ENCODE measurements at places on chromosomes 7 and 10.

- no peak for DNase-seq
Observed at GRCh38 chr7:379456-380138, 89.6 kb downstream of the FOXL3 start.

DNA sequence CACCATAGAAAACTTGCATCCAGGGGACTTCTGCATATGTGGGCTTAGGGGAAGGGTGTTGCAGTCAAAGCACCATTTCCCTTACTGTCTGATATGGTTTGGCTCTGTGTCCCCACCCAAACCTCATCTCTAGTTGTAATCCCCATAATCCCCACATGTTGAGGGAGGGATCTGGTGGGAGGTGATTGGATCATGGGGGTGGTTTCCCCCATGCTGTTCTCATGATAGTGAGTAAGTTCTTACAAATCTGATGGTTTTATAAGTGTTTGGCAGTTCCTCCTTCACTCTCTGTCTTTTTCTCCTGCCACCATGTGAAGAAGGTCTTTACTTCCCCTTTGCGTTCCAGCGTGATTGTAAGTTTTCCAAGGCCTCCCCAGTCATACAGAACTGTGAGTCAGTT, 177.4 kb downstream of the ADK start:
- DNase-seq, result no peak

DNA sequence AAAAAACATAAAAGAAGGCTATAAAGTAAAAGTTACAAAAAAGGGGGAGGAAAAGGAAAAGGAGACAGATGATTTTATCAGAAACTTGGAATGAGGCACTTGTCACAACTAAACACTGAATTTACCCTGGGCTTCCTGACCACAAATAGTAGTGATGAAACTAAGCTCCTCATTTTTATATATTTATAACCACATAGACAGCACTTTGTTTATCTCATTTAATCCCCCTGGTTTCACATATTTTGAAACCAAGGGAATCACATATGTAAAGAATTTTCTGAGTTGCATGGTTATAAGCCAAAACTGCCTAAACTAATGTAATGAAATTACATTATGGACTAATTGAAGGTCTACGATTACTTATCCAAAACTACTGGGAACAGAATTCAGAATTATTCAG, 39.6 kb upstream of the MET start:
- no peak for DNase-seq

- DNase-seq, result no peak
Observed at GRCh38 chr10:3902809-3903410, 117.9 kb upstream of the KLF6 start.

DNA sequence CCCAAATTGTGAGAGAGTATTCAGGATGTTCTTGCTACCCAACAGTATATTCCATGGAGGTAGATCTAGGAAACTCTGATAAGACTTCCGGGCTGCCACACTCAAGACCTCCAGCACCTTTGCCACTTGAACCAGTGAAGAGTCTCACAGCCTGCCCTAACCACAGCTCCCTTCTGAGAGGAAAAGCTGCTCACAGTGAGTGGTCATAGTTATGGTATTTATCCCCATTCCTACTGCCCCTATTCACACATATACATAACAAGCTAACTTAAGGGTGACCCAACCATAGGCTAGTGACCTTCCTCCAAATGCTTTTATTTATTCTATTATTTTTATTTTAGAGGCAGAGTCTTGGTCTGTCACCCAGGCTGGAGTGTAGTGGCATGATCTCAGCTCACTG, 156.3 kb downstream of the PTEN start:
- no peak for DNase-seq

GRCh38 chr10:787933-788651, 98.6 kb upstream of the DIP2C start:
- DNase-seq, result no peak

DNA sequence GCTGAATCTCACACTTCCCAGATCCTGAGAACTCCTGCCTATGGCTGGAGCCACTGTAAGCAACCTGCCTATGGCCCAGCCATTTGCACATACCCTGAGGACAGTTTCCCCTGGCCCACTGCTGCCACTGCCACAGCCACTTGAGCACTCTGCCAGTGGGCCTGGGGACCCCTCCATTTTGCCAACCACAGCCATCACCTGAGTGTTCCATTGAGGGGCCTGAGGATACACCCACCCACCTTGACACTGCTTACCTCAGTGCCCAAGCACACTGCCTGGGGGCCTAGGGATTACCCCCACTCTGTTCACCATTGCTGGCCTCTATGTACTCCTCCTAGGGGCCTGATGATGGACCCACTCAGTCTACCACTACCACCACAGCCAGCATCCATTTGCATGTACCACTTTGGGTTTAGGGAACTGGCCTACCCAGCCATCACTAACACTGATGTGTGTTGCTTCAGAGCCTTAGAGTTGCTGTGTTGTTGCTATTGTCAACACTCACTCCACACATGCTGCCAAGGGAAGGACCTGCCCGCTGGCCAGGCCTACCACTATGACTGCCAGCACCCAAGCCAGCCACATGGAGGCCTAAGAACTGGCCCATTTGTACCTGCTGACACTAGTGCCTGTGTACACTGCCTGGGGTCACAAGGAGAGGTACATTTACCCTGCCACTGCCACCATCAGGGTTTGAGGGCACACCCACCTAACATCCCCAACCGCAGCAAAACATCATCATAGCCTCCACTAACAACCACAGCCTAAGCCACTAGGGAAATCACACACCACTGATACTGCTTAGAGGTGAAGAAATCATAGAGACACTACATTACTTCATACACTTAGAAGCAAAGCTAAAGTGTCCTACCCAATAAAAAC, 45.9 kb upstream of the ANTXRL start:
- no peak for DNase-seq

- no peak for DNase-seq
Observed at GRCh38 chr7:12625836-12626235, 55.3 kb downstream of the SCIN start.

GRCh38 chr10:51074238-51075028, at the start of gene PRKG1:
TSS of gene PRKG1 (plus strand) at chr10:51074487.
- DNase-seq, result peak; percentile 38

- peak; percentile 22 for DNase-seq
Observed at GRCh38 chr10:24790599-24790998, 66.9 kb upstream of the ARHGAP21 start.

DNA sequence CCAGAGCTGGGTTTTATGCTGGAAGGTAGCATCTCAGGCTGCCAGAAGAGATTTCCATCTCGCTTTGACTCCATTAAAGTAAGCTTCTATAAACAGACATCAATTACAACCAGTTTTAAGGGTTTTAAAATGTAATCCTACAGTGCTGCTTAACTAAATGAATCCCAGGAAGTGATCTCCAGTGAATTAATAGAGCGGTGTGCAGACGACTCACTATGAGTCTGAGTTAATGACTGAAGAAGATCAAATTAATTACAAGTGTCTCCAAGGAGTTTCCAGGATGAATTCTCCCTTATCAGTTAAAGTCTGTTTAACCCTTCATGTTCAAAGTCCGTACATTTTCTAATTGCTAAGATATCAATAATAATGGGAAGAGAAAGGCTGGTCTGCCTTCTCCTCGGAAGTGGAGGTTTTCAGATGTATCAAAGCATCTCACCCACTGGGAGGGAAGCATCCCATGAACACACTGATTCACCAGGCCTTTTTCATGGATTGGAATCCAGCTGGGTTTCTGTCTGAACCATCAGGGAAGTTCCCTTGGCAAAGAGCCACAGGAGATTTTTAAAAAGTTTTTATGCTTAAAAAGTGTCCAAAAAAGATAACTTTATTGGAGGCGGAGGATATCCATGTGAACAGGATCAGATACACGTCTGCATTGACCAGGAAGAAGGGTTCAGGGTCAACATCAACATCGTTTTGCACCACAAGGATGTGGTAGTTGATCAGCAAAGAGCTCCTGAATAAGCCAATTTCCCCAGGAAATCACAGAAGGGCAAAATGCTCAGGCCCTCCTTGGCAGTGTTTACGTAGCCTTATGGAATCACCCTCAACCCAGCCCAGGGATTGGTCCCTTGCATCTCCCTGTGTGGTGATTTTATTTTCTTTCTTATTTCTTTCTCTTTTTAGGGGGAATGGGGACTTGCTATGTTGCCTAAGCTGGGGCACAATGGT, 288.2 kb downstream of the POU6F2 start:
- DNase-seq, result no peak

DNA sequence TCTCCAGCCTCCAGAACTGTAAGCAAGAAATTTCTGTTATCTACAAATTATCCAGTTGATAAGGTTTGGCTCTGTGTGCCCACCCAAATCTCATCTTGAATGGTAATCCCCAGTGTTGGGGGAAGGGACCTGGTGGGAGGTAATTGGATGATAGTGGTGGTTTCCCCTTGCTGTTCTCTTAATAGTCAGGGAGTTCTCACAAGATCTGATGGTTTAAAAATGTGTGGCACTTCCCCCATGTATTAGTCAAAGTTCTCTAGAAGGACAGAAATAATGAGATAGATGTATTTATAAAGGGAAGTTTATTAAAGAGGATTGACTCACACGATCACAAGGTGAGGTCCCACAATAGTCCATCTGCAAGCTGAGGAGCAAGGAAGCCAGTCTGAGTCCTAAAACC, 56.2 kb upstream of the APBB1IP start:
- no peak for DNase-seq

DNA sequence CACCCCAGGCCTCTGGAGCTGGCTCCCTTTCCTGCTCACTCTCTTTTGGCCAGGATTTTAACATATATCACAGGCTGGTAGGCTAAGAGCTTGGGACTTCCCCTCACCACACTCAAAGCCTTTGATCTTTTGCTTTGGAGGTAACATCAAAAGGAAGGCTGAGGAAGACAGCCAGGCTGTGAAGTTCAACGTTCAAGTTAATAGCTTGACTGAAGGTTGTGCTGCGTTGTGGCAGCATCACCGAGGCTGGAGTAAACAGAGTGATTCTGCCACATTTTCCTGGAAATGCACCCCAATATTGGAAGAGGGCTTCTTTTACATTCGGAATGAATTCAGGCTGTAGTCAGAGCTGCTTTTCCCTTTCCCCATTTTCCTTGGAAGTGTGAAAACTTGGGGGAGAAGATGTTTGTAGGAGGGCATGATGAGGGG, 57.3 kb downstream of the TCF7L2 start:
- no peak for DNase-seq

GRCh38 chr7:22251281-22251680, 105.7 kb downstream of the RAPGEF5 start:
- DNase-seq, result no peak

- DNase-seq, result no peak
Observed at GRCh38 chr7:81007051-81007450, 88.2 kb upstream of the SEMA3C start.

DNA sequence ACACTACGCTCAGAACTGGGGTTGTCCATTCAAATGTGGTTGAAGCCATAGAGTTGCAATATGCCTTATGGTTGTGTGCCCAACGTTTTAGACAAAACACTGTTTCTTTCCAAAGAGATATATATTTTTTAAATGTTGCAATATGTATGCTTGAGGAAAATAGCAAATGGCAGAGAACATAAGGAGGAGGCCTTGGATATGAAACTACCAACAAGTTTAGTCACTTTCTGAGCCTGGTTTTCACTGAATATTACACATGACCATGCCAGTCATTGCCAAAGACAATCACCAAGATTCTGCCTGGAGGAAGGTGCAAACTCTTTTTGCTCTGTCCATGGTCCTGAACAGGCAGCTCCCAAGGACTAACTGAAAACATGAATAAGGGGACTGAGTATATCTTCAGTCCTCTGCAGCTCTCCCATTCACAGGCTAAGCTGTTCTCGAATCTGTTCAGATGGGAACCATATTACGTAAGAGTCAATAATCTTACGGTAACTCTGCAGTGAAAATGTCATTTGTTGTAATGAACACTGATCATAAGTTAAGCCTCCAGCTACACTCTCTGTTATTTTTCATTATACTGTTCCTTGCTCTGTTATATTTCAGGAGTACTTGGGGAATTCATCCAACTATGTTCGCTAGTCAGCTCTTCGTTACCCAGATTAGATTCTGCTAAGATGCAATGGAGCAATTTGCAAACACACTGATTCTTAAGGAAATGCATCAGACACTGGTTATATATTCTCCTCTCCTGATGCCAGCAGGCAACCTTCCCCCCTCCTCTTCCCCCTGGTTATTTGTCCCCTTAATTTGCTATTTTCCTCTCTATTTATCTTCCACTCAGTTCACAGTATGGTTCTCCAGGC, 90.7 kb upstream of the C1QL3 start:
- no peak for DNase-seq

- DNase-seq, result no peak
Observed at GRCh38 chr10:48511066-48511874, 93.6 kb downstream of the ARHGAP22 start.

GRCh38 chr7:127393368-127394058, 1.0 kb upstream of the ZNF800 start:
- peak; percentile 18 for DNase-seq

DNA sequence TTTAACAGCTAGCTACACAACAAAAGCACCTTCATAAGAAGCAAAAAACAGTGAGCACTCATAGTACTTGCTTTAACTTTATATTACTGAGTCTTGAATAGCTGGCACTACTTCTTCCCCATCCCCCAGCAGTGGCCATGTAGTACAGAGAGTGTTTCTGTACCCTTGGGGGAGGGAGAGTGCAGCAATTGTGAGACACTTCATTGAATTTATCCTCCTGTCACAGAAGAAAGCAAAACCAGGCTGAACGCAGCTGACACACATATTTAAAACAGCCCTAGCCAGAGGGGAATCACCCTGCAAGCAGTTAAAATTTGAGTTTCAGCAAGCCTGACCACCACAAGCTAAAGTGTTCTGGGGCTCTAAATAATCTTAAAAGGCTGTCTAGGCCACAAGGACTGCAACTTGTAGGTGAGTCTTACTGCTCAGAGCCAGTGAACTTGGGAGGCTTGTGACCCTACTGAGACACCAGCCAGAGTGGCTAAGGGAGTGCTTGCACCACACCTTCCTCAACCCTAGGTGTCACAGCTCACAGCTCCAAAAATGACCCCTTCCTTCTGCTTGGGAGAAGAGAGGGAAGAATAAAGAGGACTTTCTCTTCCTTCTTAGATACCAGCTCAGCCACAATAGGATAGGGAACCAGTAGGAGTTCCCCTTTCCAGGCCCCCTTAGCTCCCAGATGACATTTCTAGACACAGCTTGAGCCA, 97.7 kb upstream of the MEOX2 start:
- DNase-seq, result no peak

- no peak for DNase-seq
Observed at GRCh38 chr10:84548869-84549268, 220.5 kb downstream of the CCSER2 start.

GRCh38 chr7:45089341-45089891, 647 bp upstream of the NACAD start:
- DNase-seq, result peak; percentile 99

- DNase-seq, result peak; percentile 45
Observed at GRCh38 chr10:110568055-110568735, 700 bp downstream of the SMC3 start.

GRCh38 chr7:89887489-89887888, 266.8 kb upstream of the STEAP1 start:
- no peak for DNase-seq

DNA sequence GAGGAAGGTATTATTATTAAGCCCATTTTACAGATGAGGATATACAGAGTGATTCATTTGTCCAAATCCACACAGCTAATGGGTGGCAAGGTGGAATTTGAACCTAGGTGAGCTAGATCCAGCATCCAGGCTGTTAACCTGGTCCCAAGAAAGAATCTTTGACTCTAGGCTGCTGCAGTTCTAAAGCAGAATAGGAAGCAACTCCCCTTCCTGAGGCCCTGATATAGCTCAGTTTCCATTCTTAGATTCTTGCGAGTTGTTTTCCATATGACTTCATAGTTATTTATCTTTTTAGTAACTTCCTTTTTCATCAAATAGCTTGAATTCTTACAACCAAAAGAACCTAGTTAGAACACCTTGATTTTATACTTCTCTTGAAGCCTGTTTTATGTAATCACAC, 24.1 kb upstream of the ZC3HAV1L start:
- DNase-seq, result no peak

GRCh38 chr10:4931587-4931986, 31.6 kb upstream of the AKR1C1 start:
- no peak for DNase-seq

All from SK-N-DZ (cell line).